ENCODE measurements at places on chromosomes 13 and 19.
A peak's percentile ranks its signal among the peaks of the same experiment; 100 is the strongest.

DNA sequence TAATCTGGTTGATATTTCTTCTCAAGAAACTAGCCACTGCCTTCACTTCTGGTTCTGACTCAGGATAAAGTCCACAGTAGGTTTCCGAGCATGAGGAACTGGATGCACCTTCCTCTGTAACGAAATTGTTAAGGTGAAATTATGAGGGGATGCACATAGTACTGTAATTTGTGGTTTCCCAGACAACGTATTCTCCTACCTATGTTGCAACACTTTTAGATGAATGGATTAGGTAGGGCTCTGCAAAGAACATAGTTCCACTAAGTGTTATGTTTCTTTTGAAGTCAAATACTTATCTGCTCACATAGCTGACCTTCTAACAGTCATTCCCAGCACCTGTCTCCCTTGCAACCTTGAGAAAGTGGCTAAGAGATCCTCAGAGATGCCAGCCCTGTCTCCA, 5.7 kb upstream of the ZC3H13 start:
- no peak for DNase-seq

- DNase-seq: peak; percentile 36
Observed at GRCh38 chr19:56671613-56671994, at the start of gene ZNF835. Gene ZNF835 (minus strand): TSS chr19:56671757. CDS start chr19:56665198, 6,559 bp downstream.

DNA sequence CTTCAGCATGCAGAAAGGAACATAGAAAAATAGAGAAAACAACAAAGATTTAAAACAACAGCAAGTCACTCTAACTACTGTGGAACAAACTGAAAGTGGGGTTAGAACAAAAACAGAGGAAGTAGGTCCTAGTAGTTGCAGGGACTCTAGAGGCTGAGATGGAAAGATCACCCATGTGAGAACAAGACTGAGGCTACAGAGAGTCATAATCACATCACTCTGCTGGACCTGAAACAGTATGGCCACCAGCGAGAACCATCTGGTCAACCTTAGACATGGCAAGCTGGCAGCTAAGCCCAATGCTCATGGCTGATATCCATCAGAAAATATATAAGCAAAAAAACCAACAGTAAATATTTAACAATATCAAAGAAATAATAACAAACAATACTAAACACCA, 35.8 kb upstream of the ZNF724 start:
- DNase-seq: no peak

GRCh38 chr13:74036373-74036772, 97.8 kb downstream of the KLF12 start:
- no peak for DNase-seq

DNA sequence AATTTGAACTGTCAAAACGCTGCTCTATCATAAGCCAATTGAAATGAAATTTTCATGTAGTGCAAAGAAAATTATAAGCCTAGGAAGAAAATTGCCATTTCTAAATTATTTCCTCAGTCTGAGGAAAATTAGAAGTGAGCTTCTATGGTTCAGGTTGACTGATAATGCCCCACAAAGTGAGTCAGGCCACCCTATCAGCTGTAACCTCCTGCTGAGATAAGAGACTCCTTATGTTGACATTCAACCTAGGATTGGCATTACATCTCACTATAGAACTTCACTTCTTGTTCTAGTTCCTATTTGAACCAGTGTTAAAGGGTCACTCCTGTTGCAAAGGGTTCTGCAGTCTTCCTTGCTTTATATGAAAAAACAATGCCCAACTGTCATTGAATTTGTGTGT, 32.6 kb upstream of the RFC3 start:
- DNase-seq: no peak

DNA sequence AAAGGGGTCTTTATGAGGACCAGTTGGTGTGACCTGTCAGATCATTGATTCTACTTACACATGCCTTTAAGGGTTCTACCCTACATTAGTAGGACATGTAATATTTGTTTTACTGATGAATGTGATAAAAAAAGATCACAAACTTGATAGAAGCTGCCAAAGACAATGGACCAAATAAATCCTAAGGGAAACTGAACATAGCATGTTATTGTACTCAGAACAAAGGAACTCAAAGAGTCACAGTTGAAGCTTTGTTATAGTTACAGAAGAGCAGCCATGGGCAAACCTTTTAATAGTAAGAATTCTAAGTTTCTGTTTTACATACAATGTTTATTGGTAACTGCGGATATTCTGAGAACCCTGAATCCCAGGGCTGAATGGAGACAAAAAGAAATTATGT, 780.1 kb downstream of the SLITRK6 start:
- no peak for DNase-seq

DNA sequence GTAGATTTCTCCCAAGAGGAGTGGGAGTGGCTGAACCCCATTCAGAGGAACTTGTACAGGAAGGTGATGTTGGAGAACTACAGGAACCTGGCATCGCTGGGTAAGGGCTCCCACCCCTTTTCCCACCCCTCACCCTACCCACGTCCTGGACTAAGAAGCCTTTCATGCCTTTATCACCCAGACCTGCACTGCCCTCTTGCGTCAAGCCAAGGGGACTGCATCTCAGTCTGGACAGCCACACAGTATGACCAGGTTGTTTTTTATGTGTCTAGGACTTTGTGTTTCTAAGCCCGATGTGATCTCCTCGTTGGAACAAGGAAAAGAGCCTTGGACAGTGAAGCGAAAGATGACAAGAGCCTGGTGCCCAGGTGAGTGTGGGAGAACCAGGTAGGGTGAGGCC, 8.8 kb downstream of the ZFP28 start:
- no peak for DNase-seq

- DNase-seq: no peak
Observed at GRCh38 chr19:18293642-18294466, 12.4 kb upstream of the JUND start.

DNA sequence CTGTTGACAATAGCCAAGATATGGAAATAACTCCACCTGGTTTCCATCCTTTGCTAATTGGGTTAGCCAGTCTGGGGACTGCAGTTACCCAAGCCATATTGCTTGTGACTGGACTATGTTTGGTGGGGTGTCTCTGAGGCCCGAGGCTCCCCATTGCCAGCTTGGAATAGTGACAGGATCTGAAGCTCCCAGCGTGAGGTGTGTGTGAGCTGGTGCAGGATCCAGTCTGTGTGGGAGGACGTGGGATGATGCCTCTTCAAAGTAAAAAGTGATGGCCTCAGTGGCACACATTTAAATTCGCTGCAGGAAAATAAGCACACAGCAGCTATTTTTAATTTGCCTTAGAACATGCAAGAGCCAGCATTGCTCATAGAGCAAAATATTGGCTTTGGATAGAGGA, 75.0 kb downstream of the TEX26 start:
- no peak for DNase-seq

DNA sequence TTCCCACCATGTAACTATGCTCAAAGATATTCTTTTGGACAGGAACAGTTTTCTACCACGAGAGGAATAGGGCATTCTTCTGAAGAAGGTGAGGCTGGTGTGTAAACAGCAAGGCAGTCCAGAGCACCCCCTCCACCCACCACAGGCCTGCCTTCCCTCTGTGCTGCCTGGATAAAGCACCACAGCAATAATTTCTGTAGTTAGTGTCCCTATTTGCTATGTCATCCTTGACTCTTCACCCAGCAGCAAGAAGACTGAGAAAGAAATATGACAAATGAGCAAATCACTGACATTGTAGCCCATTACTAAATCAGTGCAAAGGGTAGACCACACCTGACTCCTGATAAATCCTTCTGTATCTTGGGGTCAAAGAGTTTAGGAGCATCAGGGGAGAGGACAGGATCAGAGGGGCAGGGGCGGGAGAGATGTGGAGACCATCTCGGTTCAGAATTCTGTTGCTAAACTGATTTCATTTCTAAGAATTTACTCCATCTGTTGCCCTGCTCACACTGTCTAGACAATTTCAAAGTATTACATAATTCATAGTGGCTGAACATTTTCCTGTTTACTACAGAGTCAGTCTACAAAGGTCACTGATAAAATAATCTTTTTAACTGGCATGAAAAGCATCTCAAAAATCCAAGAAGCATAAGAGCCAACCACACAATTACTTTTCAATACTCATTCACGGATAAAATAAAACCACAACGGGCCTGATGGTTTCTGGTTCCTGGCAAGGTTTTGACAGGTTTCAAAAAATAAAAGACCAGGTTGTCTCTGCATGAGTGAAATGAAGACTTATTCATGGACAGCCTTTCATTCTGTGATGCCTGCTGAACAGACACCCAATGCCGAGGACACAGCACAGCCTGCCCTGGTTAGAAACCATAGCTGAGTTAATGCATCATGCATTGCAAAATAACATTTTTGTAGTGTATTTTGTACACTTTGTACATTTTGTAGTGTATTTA, 88.4 kb upstream of the IRS2 start:
- peak; percentile 66 for DNase-seq

- peak; percentile 39 for DNase-seq
Observed at GRCh38 chr13:33229446-33230177, 55.9 kb downstream of the STARD13 start.

GRCh38 chr19:41136636-41137455, 22.6 kb downstream of the CYP2F1 start:
- DNase-seq: no peak

DNA sequence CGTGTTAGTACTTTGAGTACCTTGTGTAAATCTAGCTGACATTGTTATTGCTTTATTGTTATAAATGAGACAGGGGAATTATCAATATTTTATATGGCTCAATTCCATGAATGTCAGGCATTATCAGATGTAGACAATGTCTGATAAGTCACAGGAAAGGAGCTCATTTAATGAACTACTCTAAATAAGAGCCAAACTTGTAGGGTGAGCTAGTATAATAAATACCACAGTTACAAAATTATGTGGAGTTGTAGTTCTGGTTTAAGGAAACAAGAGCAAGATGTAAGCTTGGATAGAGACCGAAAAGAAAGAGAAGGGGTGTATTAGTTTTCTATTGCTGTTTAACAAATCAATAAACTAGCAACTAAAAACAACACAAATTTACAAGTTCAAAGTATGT, 891.8 kb upstream of the SLITRK1 start:
- no peak for DNase-seq

GRCh38 chr13:26186118-26186870, 35.8 kb downstream of the RNF6 start:
- DNase-seq: peak; percentile 92

DNA sequence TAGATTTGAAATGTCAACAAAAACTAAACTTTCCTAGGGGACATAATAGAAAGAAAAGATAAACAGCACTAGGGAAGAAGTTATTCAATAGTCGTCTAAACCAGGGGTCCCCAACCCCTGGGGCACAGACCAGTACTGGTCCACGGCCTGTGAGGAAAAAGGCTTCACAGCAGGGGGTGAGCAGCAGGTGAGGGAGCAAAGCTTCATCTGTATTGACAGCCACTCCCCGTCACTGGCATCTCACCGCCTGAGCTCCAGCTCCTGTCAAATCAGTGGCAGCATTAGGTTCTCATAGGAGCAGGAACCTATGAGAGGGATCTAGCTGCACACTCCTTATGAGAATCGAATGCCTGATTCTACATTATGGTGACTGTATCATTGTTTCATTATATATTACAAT, 382.7 kb downstream of the MYO16 start:
- DNase-seq: no peak

- no peak for DNase-seq
Observed at GRCh38 chr13:50393628-50394027, 378.4 kb downstream of the KCNRG start.

DNA sequence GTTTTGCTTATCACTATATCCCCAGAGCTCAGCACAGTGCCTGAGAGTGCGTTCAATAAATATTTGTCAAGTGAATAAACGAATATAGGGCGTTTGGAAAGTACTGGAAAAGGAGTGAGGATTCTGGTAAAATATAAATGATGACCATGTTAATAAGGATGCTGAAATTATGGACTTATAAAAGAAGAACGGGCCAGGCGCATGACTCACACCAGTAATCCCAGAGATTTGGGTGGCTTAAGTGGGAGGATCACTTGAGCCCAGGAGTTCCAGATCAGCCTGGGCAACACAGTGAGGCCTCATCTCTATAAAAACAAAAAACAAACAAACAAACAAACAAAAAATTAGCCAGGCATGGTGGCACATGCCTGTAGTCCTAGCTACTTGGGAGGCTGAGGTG, 198.1 kb downstream of the VWA8 start:
- DNase-seq: no peak

- no peak for DNase-seq
Observed at GRCh38 chr19:2484178-2484937, 8.4 kb downstream of the GADD45B start.

DNA sequence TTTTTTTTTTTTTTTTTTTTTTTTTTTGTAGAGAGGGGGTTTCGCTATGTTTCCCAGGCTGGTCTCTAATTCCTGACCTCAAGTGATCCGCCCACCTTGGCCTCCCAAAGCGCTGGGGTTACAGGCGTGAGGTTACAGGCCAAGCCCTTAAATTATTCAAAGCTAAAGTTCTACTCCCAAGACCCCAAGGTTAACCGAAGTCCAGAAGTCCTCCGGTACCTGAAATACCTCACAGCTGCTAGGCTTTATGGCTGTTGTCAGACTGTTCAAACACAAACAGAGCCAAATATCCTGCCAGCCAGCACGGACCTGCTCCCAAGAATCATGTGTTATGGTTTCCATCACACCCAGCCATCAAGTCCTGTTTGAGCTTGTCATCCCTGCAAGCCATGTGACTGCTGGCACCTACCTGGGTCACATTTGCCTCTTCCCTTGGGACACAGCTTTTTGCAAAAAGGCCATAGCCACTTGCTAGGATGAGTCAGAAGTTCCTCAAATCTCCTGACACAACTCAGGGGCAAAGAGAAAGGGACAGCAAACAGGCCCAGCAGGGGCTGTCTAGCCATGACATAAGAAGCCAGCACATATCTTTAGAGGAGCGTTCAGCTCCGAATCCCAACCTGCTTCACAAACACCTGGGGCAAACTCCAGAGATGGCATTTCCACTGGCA, 129.9 kb downstream of the FOXO1 start:
- no peak for DNase-seq

DNA sequence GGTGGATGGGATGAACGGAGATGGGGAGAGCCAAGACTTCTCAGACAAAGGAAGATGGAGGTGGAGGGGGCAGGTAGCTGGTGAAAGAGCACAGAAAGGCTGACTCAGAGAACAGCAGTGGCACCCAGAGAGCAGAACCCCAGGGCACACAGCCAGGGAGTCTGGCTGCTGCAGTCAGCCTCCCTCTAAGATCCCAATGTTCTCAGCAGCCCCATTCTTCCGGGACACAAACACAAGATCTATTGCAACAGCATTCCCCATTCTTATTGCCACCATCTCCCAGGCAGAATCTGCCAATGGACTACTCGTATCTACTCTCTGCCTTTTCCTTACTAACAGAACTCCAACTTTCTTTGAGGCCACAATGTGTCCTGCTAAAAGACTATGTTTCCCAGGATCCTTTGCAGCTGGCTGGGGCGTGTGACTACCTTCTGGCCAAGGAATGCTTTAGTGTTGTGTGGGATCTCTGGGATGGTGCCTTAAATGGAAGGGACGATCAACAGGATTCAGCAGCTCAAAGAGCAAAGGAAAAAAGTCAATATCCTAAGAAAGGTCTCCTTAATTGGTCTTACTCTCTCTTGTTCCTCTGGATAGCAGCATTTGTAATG, 7.5 kb downstream of the THAP8 start:
- no peak for DNase-seq

DNA sequence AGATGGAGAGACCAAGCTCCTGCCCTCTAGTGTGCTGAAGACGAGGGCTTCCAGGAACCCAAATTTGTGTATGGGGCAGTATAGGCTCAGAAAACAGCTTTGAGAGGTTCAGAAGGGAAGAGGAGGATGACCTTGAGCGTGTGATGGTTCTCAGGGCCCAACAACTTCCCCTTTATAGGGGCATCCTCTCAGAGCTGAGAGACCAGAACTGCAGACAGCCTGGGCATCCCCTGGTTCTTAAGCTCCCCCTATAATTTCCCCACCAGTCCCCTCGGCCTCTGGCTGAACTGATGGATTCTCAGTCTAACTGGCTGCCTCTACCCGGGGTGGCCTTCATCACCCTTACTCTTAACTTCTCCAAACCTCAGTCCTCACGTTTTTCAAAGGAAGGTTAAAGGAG, 167.5 kb downstream of the URI1 start:
- DNase-seq: no peak
